ENCODE measurements at places on chromosomes 12 and 14.

- DNase-seq: peak; percentile 74
Observed at GRCh38 chr12:2682296-2683251, 112.2 kb upstream of the FKBP4 start.

DNA sequence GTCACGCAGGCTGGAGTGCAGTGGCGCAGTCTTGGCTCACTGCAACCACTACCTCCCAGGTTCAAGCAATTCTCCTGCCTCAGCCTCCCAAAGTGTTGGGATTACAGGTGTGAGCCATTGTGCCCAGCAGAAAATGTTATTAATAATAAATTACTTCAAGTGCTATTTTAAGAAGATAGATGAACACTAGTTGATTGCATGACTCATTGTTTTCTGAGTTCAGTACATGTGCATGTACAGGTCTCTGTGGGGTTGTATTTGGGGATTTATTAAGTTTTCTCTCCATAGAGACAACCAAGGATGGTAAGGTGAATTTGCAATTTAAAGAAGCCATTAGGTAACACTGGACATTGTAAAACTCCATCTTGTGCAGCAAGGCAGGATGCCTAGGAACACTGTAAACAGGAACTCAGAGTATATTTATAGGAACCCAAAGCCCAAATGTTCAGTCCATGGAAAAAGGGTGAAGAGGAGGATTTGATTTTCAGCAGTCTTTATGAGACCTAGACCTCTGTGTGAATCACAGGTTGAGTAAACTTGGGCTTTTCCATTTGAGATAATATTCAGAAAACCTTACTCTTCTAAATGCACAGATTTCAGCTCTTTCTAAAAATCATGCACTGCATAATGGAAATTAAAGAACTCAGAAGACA, 49.3 kb upstream of the TMPO start:
- DNase-seq: no peak

DNA sequence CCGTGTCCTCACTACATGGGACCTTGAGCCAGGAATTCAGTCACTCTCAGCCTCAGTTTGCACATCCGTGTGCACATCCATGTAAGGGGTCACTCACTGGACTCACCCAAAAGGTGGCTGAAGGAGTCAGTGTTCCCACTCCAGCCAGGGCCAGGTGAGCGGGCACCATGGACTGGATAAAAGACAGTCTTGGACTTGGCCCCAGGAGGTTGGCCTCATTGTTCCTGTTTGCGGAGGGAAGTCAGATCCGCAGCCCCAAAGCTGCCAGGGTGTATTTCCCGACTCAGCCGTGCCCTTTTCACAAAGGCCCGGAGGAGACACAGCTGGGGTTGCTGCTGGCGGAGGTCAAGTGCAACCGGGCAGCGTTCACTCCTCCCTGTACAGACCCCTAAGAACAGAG, 170.7 kb upstream of the MYL2 start:
- DNase-seq: no peak

DNA sequence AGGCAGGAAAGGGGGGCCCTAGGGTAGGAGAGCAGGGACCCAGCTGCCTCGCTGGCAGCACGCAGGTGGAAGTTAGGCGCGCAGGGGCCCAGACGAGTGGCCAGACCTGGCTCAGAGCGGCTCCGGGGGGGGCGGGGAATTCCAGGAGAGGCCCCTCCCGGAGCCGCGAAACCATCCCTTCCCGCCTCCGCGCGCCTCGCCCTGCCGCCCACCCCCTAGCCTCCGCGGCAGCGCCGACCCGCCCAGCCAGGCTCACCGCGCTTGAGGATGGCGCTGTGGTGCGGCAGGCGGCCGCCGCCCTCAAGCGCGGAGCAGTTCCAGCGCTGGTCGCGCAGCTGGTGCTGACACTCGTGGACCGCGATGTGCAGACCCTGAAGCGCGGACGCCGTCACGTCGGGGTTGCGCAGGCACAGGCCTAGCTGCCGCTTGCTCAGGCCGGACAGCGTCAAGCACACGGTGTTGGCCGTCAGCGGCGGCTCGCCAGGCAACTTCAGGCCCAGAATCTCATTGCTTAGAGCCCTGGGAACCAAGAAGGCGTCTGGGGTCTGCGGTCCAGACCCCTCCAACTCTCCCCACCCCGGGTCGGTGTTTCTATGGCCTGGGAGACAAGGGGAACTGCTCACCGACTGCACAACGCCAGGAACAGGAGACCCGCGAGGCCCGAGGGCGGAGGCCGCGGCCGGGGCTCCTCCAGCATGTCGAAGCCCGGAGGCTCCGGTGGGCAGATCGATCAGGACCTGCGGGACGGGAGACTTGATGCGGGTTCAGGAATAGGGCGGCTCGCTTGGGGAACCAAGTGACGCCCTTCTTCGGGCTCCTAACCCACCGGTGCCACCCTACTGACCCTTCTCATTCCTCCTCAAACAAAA, 1.5 kb downstream of the WNT10B start:
- no peak for DNase-seq

DNA sequence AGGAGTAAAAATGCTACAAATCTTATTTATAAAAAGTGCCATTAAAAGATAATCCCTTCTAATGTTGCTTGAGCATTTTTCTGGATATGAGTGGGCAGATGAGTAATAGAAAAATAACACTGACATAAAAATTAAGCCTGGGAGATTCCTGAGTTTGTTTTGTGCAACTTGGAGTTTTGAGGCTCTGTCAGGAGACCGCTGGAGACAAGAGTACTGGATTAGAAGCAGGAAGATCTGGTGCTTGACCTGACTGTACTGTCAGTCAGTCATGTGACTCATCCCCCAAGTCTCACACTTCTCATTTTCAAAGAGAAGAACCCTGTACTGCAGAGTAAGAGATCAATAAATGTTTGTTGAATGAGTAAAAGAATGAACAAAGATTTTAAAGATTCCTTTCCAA, 29.4 kb downstream of the ANO4 start:
- no peak for DNase-seq

DNA sequence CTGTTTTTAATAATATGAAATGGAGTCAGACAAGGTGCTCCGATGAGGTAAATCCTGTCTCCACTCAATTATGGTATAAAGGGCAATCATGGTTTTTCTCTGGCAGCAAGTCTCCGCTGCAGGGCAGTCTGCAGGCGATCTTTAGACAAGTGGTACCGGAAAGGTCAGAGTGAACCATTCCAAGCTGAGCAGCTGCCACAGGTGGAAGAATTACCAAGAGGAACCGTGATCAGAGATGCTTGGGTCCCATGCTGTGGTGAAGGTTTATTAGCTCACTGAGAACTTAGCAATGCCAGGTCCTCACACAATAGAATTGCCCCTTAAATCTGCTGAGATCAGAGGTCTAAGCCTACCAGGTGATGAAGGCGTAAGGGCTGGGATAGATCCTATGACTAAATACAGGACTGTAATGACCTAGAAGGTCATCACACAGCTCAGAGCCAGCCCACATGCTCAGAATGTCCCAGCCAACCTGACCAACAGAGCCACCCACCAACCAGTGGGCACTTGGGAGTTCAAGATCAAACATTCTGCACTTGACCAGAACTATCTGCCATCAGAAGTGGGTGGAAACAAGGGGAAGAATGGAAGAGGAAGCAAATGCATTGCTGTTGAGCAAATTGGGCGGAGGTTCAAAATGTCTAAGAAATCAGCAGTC, 175.2 kb upstream of the BCL2L14 start:
- no peak for DNase-seq

DNA sequence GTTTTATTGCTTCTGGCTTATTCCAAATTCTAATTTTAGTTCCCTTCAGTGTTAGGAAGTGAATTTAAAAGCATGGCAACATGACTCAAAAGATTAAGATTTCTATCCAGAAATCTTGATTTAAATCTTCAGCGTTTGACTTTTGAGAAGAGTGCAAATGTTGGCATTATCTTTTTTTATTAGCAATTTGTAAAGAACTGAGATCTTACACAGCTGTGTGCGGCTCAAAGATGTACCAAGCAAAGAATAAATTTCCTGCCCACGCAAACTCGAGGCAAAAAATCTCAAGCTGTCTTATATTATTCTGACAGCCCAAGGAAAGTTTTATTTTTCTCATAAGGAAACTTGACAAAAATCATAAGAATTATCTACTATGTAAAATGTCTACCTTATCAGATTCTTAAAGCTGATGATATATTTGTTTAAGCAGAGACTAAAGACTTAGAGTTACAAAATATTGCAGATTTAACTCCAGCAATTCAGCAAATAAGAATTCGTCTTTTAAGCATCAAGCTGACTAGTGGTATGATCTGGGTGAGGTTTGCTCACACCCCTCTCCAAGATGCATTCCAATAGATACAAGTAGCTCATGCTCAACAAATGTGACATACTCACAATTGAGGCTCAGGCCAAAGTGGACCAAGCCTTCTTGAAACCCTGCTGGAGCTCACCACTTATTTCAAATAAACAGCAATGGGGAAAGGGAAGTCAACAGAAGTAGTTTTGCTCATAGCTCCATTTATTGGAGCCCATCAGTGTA, 47.4 kb upstream of the POC1B start:
- DNase-seq: no peak

- DNase-seq: peak; percentile 87
Observed at GRCh38 chr12:49347311-49348193, 864 bp downstream of the DNAJC22 start.

DNA sequence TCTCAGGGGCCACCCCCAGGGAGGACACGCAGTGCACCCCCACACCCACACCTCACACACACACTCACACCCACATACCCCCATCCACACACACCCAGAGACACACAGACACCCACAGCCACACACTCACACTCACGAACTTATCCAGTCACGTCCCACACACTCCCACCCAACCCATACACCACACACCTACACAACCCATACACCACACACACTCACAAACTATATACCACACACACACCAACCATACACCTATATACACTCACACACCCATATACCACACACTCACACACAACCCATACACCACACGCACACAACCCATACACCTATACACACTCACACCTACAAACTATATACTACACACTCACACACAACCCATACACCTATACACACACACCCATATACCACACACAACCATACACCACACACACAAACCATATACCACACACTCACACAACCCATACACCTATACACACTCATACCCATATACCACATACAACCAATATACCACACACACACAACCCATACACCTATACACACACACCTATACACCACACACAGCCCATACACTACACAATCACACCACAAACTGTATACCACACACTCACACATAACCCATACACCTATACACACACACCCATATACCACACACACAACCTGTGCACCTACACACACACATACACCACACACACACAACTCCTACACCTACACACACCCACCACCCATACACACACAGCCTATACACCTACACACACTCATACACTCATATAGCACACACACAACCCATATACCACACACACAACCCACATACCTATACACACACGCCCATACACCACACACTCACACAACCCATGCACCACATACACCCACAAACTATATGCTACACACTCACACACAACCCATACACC, 42.7 kb downstream of the TMEM121 start:
- DNase-seq: peak; percentile 42

GRCh38 chr14:106003351-106003750, 477.0 kb downstream of the TMEM121 start:
- no peak for DNase-seq

- DNase-seq: no peak
Observed at GRCh38 chr12:12791756-12792369, 6.4 kb downstream of the APOLD1 start.

DNA sequence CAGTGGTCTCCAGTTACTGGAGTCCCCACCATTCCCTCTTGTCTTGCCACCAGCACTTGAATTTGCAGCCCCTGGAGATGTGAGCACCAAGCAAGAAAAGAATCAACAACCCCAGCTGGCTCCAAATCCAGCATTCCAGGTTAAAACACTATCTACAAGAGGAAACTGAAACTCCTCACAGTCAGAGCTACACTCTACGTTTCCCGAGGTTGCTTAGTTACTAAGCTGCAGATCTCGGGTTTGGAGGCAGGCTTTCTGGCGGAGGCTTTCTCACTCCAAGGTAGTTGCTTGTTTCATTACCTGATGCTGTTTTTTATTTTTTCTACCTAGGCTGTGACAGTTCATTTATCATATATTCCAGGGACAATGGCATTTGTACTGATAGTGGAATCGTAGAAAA, 248.1 kb downstream of the GLT1D1 start:
- no peak for DNase-seq

GRCh38 chr14:59832653-59833294, 37.8 kb downstream of the RTN1 start:
- DNase-seq: no peak

- DNase-seq: no peak
Observed at GRCh38 chr12:55797550-55797949, 20.0 kb downstream of the SARNP start.

DNA sequence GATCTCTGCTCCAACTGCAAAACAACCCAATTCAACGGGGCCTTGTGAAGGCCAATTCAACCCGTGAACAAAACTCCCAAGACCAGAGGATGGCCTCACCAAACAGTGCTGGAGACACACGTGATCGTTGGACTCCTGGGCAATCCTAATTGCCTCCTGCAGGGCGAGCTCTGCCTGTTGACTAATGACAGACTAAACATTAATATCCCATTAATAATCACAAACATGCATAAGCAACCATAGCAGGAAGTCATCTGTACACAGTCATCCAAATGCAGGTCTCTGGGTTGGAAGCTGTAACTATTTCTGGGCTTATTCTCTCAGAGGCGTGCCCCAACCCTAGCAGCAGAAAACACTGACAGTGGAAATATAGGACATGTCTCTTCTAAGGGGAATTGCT, 21.0 kb downstream of the ANAPC5 start:
- no peak for DNase-seq

DNA sequence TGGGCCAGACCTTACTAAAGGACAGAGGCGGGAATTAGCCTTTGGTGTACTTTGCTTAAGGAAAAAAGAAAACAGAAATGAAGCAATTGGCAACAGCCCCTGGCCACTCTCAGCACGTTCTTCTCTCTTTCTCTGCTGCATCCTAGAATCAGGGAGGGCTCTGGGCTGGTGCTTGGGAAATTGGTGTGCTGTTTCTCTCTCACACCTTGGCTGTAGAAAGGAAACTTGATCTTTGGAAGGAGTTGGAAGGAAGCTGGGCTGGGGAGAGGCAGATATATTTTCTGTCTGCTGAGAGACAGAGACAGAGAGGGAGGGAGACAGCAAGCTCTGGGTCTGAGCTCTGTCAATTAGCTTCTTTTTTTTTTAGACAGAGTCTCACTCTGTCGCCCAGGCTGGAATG, 27.4 kb downstream of the NOS1 start:
- no peak for DNase-seq

DNA sequence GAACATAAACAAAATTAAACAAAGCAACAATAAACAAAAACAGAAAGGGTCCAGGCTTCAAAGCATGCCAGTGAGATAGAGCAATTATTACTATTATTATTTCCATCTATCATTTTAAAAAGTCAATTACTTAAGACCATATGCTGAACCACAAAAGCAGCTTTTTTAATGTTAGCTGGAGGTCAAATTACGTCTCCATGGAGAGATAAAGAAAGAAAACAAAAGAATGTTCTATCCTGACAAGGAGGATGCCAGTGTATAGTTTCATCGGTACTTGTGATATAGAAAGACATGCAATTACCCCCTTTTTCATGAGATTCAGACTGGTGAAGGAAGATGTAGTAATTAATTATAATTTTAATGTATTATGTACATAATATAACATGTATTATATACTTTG, 81.6 kb upstream of the DCN start:
- no peak for DNase-seq
